ENCODE measurements at places on chromosomes 7 and 10. TPM values are rescaled to one million over a fixed set of nuclear protein-coding genes. Genes with fewer than 3 reads are reported as not detected.

NODAL gene
- not detected for total RNA-seq

GRM3 gene
- total RNA-seq, result not detected

FANK1 gene
- total RNA-seq, result 0.49 TPM

GLI3 gene
- 0.15 TPM for total RNA-seq

All from activated CD8-positive, alpha-beta memory T cell treated with anti-CD3 and anti-CD28 coated beads, Interleukin-2, amount 10 ng/mL, durations not matched to agents 7 days and 5 days (primary cell).